Motor neuron (in vitro differentiated cells): ENCODE measurements at places on chromosomes 2 and 18.
A peak's percentile ranks its signal among the peaks of the same experiment; 100 is the strongest.

GRCh38 chr18:58691256-58691655 is 20.0 kb downstream of the MALT1 start:
- ATAC-seq = no peak

GRCh38 chr2:85506768-85507181 is 32.2 kb upstream of the MAT2A start:
- ATAC-seq = no peak

DNA sequence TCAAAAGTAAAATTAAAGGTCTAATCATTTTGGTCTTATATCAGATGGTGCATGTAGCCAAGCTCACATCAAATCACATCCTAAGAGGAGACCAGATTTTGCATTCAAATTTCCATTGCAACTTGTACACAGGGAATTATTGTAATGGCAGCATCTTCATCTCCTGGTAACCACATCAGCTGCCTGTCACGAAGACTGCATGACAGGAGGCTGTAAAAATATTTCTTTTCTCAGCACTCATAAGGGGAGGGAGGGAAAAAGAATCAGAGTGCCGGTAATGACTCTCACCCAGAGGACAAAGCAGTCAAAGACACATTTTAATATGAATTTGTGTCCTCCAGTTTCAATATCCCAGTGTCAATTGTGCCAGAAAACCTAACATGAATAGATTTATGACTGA is 216.7 kb downstream of the TMEM163 start:
- no peak for ATAC-seq

DNA sequence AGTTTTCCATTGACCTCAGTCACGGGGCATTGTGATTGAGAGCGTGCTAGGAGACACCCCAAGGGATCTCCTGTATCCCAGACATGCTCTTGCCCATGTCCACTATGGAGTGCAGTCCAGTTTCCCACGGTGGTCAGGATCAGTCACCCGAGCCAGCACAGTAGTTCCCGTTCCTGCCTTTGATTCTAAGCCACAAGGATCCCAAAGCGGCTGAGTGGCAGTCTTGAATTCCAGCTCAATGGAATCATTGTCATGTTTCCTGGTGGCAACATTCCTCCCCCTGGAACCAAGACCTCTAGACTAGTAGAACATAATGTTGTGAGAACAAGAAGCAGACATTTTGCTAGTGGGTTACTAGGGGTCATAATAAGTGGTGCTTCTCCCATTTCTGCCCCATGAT is 154.3 kb downstream of the SEPTIN10 start:
- ATAC-seq = no peak

- ATAC-seq = no peak
These were observed 202.7 kb downstream of the NYAP2 start for GRCh38 chr2:225602205-225602604.

DNA sequence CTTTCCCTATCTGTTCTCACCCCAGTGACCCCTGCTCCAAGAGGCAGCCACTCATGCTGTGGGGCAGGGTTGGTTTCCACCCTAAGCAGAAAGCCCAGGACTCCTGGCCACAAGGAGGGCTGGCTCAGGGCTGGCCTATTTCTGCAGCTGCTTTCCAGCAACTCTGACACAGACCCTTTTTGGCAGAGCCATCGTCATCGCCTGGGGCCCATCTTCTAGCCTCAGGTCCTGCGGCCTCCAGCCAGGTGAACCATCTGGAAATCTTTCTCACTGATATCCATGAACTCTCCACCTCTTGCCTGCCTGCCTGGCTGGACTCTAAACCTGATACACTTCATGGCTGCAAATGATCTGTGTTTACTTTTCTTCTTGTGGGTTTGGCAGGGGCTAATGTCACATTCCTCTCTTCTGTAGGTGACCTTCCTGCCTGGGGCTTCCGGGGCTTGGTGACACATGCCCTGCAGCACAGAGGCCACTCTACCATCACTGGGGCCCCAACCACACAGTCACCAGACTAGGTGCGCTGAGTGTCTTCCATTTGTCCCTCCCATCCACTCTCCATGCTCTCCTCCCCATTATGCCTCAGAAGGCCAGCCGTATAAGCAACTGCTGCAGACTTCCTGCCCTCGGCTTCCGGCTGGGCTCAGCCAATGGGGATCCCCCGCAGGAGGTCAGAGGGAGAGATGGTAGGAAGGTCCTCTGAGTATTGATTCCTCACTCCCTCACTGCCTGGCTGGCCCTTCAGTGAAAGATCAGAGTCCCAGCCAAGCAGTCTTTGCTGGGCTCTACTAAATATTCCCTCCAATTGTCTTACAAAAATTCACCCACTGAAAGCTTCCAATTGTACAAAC is 9.7 kb upstream of the COPS8 start:
- ATAC-seq = no peak

GRCh38 chr2:13696601-13697000 is 935.9 kb upstream of the LRATD1 start:
- ATAC-seq = no peak

DNA sequence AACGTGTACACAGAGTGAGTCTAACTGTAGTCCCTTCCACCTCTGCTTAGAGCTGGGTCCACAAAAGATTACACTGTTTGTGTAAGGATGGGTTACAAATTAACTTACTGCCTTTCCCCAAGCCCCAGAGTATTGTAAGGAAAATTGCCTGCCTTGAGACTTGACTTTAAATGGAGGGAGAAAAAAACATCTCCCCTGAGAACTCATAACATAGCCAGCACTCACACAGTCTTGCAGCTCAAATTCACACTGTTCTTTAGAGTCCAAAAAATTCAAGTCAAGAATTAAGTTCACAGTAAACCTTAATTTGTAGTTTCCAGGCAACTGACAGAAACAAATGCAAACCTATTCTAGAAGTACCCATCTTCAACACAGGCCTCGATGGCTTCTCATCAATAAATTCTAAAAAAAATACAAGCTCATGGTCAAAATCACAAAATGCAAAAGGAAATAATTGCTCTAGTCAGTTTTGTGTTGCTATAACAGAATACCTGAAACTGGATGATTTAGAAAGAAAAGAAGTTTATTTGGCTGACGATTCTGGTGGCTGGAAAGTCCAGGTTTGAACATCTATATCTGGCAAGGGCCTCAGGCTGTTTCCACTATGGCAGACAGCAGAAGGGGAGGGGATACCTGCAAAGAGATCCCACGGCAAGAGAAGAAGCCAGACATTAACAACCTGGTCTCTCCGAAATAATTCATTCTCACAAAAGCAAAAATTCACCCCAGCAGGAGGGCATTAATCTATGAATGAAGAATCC is 34.6 kb upstream of the TMEM17 start:
- ATAC-seq = no peak

DNA sequence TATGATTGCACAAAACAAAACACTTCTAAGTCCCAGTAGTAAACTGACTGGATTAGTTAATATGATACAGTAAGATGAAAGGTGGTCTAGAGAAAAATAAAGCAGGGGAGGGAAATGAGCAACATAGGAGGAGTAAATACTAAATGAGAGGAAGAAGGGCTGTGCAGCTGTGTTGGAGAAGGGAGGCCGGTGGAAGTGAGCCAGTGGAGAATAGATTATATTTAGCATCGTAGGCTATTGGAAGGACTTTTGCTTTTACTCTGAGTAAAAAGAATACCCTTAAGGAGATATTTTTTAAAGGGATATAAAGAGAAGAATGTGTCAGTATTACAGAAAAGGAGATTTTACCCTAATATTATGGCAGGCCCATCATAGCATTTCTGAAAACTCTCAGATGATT is 12.7 kb downstream of the WDR75 start:
- no peak for ATAC-seq

GRCh38 chr2:66435549-66435875 is 587 bp downstream of the MEIS1 start:
- ATAC-seq = no peak

DNA sequence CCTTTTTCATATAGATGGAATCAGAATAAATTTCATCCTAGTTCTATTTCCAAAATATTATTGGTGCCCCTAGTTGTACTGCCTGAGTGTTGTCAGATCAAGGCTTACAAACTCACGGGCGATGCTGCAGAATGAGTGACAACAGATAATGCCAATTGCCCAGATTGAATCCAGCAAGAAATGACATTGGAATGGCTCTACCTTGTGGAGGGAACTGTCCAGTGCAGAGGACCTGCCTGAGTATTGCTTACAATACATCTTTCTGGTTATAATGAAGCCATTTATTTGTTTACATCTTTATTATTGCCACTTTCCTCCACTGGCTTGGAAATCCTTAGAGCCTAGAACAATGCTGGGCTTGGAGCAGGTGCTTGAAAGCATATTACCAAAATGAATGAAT is 7.8 kb upstream of the IL1R2 start:
- peak; percentile 32 for ATAC-seq

DNA sequence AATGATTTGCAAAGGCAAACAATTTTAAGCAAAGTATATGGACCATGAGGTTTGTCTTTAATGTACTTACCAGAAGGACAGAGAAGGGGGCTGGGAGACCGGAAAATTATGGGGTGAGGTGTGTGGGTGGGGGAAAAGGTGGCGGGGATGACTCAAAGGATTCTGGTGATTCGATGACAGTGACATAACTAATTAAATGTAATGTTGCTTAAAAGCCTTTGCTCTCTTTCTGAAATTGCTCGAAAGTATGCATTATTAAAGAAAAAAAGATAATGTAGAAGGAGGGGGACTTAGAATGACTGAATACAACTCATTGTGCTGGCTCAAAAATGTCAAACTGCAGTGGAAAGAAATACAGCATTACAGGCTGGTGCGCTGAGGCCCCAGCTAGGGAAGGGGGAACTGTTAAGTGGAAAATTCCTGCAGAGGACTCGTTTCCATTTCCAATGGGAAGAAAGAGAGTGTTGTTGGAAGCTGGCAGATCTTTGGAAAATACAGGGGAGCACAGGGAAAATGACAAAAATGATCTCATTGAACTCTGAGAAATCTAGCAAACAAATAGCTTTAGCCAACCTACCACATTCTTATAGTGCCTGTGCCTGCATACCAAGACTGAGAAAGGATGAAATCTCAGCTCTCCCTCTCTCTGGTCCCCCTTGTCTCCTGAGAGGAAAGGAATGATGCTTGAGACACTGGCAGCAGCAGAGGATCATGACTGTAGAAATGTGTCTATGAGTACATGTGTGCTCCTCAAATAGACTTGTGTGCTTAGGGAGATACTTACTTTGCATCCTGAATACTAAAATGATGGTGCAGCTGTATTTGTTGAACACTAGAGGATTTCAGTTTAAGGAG is 632.4 kb downstream of the NYAP2 start:
- no peak for ATAC-seq

- ATAC-seq = no peak
These were observed 62.5 kb downstream of the TGOLN2 start for GRCh38 chr2:85265304-85265703.

DNA sequence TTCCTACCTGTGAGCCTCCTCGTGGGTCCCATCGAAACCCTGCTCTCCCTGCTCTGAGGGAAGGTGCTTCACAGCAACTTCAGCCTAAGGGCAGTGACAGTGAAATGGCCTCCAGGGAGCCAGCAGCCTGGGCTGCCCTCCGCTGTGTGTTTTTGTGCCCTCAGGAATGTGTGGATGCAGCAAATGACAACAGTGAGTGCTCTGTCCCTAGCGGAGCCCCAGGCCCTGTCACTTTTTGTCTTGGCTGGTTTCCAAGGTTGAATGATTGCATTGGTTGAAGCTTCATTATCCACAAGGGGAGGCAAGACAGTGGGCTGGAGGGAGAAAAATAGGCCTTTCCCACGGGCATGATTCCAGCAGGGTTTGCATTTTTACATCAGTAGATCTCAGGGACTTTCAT is 42.9 kb downstream of the STON1 start:
- peak; percentile 99 for ATAC-seq

- ATAC-seq = no peak
These were observed 119.0 kb upstream of the KLHL14 start for GRCh38 chr18:32891797-32892196.

- no peak for ATAC-seq
These were observed 1.4 kb downstream of the RAB11FIP5 start for GRCh38 chr2:73111073-73112025.

DNA sequence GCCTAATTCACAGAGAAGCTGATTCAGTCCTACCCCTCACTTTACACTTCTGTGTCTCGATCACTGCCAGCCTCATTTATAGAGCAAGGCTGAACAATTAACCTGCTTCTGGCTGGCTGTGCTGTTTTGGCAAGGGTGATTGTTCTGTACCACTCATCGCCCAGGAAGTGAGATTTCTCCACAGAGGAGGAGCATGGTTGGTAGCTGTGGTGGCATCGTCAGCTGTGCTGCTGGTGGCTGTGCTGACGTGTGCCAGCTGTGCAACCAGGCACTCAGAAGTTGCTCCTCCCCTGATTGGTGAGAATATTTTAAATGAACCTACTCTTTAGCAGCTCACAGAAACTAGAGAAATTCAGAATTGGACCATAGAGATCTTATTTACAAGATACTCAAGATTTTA is 158.3 kb downstream of the EML6 start:
- no peak for ATAC-seq

DNA sequence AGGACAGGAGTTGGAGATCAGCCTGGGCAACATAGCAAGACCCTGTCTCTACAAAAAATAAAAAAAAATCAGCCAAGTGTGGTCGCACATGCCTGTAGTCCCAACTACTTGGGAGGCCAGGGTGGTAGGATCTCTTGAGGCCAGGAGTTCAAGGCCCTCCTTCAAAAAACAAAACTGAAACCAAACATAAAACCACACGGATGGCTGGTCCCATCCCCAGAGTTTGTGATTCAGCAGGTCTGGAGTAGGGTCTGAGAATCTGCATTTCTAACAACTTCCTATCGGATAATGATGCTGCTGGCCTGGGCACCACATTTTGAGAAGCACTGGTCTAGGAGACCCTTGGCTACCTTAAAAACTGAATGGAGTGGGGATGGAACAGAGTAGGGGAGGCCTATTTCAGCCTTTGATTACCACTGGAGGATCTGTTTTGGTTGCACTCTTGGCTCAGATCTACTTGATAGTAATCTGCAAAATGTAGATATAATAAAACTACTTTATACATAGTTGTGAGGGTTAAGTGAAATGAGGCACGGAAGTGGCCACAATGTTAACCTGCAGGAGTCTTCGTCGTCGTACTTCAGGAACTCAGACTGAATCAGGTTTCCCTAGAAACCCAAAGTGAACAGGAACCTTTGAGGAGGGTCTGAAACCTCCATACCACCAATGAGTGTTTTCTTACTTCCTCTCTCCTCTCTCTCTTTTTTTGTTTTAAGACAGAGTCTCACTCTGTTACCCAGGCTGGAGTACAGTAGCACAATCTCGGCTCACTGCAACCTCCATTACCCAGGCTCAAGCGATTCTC is 25.5 kb upstream of the NFE2L2 start:
- ATAC-seq = no peak

DNA sequence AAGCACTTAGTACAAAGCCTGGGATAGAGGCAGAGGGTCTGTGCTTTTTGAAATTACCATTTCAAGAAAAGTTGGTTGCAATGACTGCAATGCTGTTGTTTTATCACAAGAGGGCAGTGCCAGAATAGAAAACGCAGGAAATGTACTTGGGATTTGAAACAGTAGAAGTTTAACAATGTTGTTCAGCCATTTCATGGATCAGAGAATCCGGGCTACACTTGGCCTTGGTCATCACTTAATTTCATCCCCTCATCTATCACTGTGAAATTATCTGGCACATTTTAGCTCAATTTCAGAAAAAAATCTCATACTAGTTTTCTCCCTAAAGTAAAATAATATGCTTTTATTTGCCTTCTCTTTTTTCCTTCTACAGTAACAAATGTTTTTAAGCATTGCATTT is 70.8 kb downstream of the RAPGEF4 start:
- no peak for ATAC-seq

- no peak for ATAC-seq
These were observed 6.7 kb upstream of the ESPNL start for GRCh38 chr2:238093181-238094140.
